Purkinje cell (primary cell): ENCODE measurements at places on chromosomes 5 and 9. TPM values are rescaled to one million over a fixed set of nuclear protein-coding genes. Genes with fewer than 3 reads are reported as not detected.

Gene GABBR2
- 204 and 253 TPM in 2 replicates for polyA plus RNA-seq

Gene PSD2
- polyA plus RNA-seq = 192 and 243 TPM in 2 replicates

Gene TRIM36
- 35.8 and 42.3 TPM in 2 replicates for polyA plus RNA-seq

Gene FBP1
- 0.59 TPM in 1 of 2 replicates, not detected in the other for polyA plus RNA-seq

Gene CER1
- not detected in 2 replicates for polyA plus RNA-seq
